ENCODE measurements at places on chromosomes 1 and 21.

DNA sequence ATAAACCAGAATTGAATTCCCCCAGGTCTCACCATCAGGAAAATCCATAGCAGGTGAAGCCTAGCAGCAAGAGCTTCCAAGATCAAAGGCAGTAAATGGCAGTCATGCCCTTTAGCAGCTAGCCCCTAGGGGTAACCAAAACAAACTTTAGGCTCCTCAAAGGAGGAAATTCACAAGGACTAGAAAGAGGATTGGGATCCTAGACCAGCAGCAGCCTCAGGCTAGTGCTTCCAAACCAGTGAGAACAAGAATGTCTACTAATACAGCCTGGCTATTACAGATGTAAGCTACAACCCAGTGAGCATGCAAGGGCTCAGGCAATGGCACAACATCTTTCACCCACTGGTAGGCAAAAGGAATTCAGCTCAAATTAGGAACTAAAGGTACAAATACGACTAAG lies 11.1 kb upstream of the RIMKLA start:
- no peak for DNase-seq

DNA sequence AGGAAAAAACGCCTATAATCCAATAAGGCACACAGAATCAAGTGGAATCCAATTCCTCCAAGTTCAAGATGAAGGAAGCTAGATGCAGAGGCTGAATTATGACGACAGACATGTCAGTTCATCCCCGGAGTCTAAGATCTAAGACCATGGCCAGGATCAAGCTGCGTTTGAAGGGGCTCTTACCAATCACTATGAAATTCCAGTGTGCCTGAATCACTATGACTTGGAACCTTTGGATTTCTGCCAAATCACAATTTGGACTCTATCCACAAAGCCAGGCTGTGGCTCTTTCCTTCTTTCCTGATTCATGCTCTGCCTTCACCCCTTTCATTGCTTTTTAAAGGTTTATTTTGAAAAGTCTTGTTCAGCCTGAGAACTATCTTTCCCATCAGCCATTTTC lies 17.1 kb downstream of the OLIG2 start:
- no peak for DNase-seq

- DNase-seq = no peak
These were observed 15.0 kb upstream of the IKBKE start for GRCh38 chr1:206455289-206455665.

DNA sequence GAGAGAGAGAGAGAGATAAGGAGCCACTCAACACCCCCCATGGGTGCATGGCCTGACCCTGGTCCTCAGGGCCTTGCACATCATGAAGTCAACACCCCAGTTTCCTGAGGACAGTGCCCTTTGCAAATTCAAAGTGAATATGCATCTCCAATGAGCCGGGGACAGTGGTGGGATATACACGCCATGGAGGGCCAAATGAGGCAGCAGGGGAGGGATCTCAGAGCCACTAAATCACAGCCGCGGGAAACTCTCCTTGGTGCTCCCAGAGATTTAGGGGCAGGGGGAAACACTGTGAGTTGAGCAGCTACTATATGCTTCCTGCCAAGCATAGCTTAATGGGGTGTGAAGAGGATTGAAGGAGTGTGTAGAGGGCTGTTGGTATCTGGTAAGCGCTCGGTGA lies 35.5 kb downstream of the MATN1 start:
- no peak for DNase-seq

DNA sequence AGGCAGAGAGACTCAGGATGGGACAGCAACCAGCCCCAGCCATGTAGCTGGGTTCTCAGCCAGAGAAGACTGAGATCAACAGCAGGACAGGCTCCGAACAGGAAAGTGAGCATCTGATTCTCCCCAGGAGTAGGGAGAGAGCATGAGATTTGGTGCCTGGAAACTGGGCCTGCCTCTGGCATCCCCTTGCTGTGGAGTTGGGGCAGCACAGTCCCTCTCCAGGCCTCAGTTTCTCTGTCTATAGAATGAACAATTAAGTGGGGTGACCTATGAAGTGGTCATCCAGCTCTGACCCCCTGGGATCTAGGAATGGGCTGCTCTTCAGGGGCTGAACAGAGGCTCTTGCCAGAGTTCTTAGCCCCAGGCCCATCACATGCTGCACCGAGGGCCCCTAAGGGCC lies 55.6 kb downstream of the KLHDC7A start:
- no peak for DNase-seq

- no peak for DNase-seq
These were observed 482.1 kb upstream of the RGS18 start for GRCh38 chr1:191675856-191676783.

GRCh38 chr1:221718381-221719277 lies 23.3 kb downstream of the DUSP10 start:
- no peak for DNase-seq

- DNase-seq = peak; percentile 9
These were observed 75.5 kb upstream of the MACF1 start for GRCh38 chr1:39128959-39129358.

DNA sequence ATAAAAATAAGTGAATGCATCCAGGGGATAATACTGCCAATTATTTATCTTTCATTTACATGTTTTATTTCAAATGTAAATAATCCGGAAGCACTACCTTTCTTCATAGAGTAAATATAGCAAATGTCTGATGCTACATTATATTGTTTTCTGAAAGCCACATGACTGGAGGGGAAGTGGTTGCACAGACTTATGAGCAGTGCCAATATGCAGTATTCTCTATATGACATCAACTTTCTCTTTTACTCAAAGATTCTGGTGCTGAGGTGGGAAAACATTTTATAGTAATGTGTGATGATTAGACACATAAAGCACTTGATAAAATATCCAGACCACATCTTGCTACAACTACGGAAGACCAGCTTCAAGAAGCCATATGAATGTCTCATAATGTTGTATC lies 314.7 kb downstream of the NEGR1 start:
- no peak for DNase-seq

GRCh38 chr1:185343306-185343705 lies 26.3 kb upstream of the IVNS1ABP start:
- DNase-seq = no peak

GRCh38 chr1:159066108-159066507 lies 10.5 kb downstream of the AIM2 start:
- DNase-seq = no peak

- DNase-seq = no peak
These were observed 819 bp upstream of the GPR3 start for GRCh38 chr1:27391511-27392095.

GRCh38 chr1:54488779-54489626 lies 59.0 kb upstream of the ACOT11 start:
- no peak for DNase-seq

- DNase-seq = no peak
These were observed 281.8 kb downstream of the BARHL2 start for GRCh38 chr1:90435351-90435750.

DNA sequence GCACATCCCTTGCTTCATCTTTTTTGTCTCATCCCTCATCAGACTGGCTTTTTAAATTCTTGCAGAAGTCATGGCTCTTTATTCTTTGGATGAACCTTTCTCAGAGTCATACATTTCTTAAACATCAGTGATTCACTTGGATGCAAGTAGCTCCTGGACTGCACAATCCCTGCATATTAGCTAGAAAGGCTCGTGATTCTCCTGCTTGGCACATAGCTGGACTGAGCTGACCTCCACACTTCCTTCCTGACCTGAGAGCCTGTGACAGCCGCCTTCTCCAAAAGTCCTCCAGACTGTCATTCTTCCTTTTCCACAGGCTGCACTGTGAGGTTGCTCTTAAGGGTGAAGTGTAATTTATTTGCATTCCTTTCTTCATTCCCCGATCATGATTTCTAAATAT lies 109.4 kb downstream of the RGL1 start:
- no peak for DNase-seq

DNA sequence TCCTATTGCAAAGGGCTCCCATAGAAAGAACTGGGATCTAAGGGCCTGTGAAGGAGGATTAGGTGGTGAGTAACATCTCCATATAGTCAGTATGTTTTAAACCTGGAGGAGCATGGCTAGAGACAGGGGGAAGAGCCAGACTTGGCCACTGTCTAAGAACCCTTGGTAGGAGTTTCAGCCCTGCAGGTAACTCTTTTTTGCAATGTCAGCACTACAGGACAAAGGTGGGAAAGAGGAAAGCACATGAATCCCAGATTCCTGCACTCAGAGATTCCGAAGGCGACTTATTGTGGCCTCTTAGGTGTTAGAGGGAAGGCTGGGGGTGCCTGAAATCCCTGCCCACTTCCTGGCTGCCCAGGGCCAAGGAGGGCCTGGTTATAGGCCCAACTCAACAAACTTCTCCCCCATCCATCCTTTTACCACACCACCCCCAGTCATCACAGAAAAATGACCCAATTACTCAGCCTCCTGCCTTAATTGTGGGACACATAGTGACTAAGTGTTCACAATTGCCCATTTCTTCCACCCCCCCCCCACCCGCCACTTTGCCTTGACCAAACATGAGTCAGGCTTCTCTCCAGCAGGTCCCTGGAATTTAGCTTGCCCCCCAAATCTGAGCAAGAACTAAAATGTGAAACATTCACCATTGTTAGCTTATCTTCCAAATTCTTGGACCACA lies 1.9 kb upstream of the NTNG1 start:
- DNase-seq = no peak

DNA sequence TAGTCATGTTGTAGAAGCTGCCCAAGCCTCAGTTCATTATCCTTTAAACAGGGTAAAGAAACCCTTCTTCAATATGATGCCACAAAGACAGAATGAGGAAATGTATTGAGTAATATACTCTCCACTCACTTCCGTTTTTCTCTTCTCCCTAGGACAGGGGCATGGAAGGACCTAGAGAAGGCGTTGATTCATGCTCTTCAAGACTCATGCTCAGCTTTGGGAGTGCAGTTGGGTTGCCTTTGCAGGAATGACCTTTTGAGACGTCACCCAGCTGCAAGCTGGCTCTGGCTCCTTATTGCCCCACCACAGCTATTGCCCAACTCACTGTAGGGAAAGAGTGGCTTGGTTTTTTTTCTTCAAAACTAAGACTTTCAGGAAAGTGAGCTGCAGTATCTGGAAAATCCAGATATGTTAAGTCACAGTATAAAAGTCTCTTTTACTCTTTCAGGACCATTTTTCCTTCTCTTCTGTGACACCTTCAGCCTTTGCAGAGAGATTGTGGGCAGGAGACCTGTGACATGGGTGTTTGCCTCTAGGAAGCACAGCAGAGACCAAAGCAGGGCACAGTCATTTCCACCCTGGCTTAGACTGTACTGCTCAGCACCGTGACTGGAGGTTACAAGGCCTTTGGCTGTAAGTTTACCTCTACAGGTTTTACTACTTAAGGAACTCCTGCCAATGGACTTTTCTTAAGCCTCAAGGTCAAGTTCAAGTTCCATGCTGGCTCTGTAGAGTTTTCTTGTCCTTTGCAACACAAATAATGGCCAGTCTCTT lies 39.5 kb downstream of the XCL2 start:
- DNase-seq = no peak

Data from NCI-H1436 treated with DMSO at 0.1 percent for 48 hours (cell line).